Islet precursor cell (in vitro differentiated cells): ENCODE measurements at places on chromosomes 3 and 15.
A peak's percentile ranks its signal among the peaks of the same experiment; 100 is the strongest.

DNA sequence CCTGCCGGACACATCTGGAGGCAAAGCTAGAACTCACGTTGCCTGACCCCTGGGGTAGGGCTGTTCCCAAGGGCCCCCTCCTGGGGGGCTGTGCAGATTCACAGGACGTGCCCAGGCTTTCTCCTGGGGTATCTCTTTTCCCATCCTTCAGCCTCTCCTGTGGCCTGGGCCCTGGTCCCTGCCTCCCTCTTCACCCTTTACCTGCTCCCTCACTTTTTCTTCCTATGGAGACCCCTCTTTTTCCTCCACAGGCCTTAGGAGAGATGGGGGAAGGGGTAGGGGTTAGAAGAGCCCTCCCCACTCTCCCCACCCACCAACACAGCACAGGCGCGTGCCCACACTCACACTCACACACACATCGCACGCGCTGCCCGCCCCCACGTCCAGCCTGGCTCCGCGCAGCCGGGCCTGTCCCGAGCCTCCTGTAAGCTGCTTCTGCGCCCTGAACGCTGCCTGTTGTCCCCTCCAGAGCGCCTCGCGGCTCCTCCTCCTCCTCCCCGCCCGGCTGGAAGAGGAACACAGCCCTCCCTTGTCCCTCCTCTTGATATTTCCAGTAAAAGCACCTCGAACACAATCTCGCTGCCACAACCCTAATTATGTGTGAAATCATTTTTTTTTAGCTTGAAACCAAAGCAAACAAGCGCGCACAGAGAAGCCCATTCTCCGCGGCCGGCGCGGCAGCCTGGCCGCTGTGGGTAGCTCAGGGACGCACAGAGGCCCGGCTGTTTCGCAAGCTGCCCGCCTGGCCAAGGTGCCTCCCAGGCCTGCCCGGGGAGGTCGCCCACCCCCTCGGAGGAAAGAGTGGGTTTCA lies 33.9 kb upstream of the ACAN start:
- peak; percentile 65 for DNase-seq

DNA sequence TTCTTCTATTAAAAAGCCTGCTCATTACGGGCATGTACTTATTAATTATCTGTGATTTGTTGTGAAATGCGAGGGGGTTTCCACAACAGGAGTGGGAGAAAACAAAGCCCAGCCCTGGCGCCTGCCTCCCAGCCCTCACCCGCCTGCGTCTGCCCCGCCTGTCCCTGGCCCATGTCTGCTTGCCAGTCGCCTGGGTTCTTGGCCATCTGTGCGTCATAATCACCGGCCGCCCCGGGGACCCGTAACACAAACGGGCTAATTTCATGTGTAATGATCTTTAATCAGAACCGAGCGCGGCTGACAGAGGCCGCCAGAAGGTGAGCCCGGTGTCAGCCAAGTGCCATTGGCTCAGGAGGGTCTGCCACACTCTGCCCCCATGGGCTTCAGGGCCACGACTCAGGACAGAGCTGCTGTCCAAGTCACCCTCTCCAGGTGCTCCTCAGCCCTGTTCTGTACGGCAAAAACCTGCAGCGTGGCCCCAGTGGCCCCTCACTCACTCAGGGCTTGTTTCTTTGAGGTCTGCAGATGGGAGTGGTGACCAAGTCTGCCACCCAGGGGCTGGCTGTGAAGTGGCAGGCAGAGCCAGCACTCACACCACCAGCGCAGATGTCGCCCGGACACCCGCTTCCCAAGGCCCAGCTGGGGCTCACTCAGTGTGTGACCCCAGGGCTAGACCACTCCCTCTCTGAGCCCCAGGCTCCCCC lies 28.8 kb upstream of the TMEM115 start:
- peak; percentile 73 for DNase-seq

GRCh38 chr15:70748281-70748747 lies 15.0 kb downstream of the UACA start:
- no peak for DNase-seq

- DNase-seq, result no peak
Observed at GRCh38 chr3:5212628-5213573, 25.4 kb downstream of the EDEM1 start.

DNA sequence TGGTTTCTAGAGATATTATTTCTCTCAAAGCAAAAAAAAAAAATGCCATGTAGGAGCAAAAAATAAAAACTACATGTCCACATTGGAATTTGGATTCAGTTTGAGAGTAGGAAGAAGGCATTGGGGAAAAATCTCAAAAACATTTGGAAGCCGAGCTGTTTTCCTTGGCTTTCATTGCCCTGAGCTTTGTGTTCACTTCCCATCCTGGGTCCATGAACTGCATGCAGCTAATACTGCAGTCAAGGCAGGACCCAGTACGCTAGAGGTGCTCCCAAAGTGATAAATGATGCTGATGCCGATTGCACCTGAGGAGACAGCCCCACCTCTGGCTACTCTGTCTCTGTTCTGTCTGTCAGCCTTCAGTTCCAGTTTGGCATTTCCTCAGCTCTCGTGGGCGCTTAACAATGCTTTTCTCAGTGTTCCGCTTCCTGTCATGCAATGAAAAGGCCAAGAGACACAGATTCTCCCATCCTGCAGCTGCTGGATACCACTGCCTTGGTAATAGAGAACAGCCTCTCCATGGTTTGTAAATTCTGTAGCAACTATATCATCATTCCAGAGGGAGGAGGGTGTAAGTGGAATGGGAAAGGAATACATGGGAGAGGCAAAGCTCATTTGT lies 181.8 kb downstream of the RYR3 start:
- no peak for DNase-seq

GRCh38 chr15:60219866-60220265 lies 177.9 kb downstream of the ANXA2 start:
- no peak for DNase-seq

GRCh38 chr3:50445919-50446318 lies 57.5 kb downstream of the CACNA2D2 start:
- DNase-seq, result no peak

- DNase-seq, result no peak
Observed at GRCh38 chr3:462851-463250, 266.3 kb downstream of the CHL1 start.

GRCh38 chr3:66425032-66425431 lies 75.8 kb downstream of the LRIG1 start:
- no peak for DNase-seq

DNA sequence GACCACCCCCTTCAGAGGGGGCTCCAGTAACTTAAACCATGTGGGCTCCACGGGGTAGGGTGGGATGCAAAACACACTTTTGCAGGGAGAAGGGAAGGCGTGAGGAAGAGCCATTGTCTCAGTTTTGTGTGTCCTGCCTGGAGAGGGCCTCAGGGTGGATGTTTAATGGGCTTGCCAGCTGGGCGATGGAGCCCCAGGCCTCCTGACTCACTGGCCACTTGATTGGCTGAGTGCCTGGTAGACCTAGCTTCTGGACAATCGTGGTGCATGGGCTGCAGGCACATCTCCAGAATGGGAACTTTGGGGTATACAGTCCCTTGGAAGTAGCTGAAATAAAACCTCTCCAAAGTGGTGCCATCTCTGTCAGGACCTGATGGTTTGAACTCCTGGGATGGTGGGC lies 118.3 kb upstream of the MRPS22 start:
- DNase-seq, result peak; percentile 41

DNA sequence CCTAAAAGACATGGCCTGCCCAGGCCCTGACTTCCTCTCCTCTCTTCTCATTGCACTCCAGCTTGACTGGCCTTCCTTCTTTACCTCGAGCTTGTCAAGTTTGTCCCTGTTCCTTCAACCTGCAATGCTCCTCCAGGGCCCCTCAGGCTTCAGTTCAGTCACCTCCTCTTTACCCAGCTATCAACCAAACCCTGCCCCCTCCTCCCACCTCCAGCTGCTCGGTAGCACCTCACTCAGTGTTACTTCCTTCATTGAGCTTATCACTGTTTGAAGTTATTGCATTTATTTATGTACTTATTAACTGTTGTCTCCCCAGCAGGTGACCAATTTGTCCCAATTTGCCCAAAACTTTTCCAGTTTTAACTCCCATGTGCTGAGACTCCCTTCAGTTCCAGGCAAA lies 95.8 kb upstream of the UBE2E1 start:
- no peak for DNase-seq

GRCh38 chr15:34986771-34987480 lies 1.2 kb downstream of the ZNF770 start:
- no peak for DNase-seq

GRCh38 chr15:45795440-45796069 lies 160.7 kb downstream of the SQOR start:
- DNase-seq, result peak; percentile 65

- DNase-seq, result no peak
Observed at GRCh38 chr3:189589179-189589569, 42.0 kb upstream of the TP63 start.

GRCh38 chr3:189369636-189370035 lies 197.9 kb downstream of the TPRG1 start:
- no peak for DNase-seq

DNA sequence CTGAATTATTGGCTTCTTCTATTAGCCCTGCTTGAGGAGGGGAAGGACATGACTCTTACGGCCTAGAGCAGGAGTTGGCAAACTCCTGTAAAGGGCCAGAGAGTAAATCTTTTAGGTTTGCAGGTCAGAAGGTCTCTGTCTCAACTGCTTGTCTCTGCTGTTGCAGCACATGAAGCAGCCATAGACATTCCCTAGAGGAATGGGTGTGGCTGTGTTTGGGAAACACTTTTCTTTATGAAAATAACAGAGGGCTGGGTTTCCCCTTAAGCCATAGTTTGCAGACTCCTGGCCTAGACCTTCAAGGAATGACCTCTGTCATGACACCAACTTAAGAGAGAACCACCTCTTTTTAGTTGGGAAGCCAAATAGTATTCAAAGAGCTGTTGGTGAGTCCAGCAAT lies 10.3 kb downstream of the TRAK1 start:
- DNase-seq, result no peak

DNA sequence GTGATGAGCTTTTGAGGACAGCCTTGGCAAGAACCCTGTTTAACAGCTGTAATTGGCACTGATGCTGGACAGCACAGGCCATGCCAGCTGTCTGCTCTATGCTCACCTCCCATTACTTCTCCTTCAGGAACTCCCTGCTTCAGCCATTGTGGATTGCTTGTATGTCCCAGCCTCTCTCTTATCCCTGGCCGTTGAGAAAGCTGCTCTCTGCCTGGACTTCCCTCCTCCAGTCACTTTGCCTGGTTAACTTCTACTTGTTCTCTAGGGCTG lies 444.5 kb downstream of the EPHB1 start:
- DNase-seq, result peak; percentile 49

- no peak for DNase-seq
Observed at GRCh38 chr3:29441422-29441821, 160.6 kb downstream of the RBMS3 start.

DNA sequence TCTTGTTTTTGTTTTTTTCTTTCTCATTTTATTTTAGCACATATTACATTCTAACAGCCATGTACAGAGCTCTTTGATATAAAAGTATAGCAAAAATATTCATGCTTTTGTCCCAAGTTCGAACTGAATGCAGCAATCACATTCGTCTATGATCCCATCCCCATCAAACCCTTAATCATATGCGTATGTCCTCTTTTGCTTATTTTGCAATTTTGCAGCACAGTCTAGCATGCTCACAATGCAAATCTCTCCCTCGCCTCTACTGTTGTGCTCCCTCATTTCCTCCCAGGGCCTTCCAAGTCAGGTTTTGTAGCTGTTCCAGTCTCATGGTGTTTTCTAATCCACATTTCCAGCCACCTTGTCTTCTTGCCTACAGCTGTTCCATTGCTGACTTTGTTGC lies 144.6 kb upstream of the VEPH1 start:
- no peak for DNase-seq

DNA sequence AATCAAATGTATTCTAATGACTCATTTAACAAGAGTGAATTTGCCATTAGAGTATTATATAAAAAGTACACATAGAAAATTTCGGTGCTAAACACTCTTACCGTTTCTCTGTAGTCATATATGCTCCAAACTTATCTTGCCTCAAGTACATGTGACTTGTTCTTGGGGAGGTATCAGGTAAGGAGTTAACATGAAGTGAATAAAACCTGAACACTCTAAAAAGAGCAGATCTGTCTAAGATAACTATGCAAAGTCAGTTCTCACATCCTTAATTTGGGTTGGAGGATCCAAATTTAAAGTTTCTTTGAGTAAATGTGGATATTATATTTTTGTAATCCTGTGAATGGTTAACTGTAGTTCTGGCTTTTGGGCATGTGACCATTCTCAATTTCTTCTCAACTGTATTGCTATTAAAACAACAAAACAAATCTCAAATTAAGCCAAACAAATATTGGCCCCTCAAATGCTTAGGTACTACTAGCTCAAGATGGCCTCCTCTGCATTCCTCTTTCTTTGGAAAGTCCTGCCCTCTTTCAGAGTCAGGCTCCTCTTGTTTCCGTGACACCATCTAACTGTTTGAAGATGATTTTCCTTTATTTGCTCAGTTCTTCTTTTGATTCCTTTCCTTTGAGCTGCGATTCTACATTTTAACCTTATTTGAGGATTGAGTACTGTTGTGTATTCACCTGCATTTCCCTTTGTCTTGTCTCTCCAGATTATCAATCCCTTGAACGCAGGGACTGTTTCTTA lies 4.2 kb downstream of the EDEM1 start:
- DNase-seq, result no peak

- no peak for DNase-seq
Observed at GRCh38 chr3:67048067-67048714, 50.1 kb downstream of the KBTBD8 start.

DNA sequence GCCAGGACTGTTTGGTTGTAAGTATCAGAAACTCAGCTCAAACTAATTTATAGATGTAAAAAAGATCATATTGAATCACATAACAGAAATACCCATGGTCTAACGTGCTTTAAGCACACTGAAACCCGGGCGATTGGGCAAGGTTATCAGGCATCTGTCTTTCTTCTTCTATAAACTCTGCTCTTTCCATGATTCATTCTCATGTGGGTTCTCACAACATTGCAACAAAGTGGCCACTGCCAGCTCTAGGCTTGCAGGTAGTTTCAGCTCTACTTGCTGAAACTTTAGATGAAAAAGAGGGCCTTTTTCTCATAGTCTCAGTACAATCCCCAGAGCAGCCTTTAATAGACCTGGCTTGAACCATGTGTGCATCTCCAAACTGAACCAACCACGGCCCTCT lies 456.1 kb downstream of the MFSD1 start:
- DNase-seq, result no peak

DNA sequence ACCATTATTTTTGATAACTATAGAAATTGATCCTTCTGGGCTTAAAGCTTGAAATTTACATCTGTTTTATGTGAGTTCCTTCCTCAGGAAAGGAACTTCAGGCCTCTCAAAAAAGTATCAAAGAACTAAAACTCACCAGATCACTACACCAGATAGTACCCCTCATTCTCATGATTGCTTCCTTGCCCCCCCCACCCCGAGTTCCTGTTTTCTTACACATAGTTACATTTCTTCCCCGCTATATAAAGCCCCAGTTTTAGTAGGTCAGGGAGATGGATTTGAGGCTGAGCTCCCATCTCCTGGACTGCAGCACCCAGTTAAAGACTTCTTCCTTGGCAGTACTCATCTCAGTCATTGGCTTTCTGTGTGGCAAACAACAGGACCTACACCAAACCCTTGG lies 80.3 kb upstream of the HRH1 start:
- no peak for DNase-seq
